ENCODE measurements at places on chromosomes 5 and 9.

- DNase-seq = no peak
Observed at GRCh38 chr5:77168879-77169244, 41.6 kb upstream of the PDE8B start.

- no peak for DNase-seq
Observed at GRCh38 chr9:111276431-111277128, 53.4 kb downstream of the OR2K2 start.

DNA sequence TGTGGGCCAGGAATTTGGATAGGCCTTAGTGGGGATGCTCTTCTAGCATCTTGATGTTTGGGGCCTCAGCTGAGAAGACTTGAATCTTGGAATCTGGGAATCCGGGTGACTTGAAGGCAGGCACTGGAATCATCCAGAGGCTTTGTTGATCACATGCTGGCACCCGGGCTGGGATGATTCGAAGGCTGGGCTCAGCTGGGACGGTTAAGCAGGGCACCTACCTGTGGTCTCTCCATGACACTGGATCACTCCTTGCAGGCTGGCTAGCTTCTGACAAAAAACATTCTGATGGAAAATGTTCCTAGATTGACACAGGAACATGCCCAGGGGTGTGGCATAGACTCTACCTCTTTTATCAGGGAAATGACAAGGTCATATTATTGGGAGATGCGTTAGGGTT is 149.1 kb downstream of the TENT4A start:
- no peak for DNase-seq

GRCh38 chr5:66828046-66828547 is 231.9 kb downstream of the MAST4 start:
- no peak for DNase-seq

GRCh38 chr5:109242518-109242917 is 167.3 kb downstream of the PJA2 start:
- DNase-seq = no peak

GRCh38 chr9:5043381-5043780 is 58.3 kb downstream of the JAK2 start:
- no peak for DNase-seq

GRCh38 chr5:69334793-69335268 is 2.2 kb upstream of the CCDC125 start:
- peak; percentile 86 for DNase-seq

DNA sequence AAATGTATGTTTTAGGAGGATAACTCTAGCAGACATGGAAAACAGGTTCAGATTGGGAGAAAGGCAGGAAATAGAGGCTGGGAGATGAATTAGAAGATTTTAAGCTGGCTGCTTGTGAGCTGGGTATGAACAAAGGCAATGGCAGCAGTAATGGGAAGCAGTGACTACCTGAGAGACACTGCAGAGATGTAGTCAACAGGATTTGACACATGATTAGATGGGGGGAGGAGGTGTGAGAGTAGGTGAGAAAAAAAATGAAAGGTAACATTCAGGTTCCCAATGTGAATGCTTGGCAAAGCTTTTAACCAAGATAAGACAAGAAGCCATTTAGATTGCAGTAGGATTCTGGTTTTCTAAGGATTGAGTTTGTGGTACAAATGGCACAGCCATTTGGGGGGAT is 22.8 kb upstream of the IFNE start:
- no peak for DNase-seq

GRCh38 chr5:103487822-103488493 is 74.6 kb downstream of the NUDT12 start:
- DNase-seq = no peak

- DNase-seq = no peak
Observed at GRCh38 chr5:115575167-115576070, 26.9 kb downstream of the TICAM2 start.

DNA sequence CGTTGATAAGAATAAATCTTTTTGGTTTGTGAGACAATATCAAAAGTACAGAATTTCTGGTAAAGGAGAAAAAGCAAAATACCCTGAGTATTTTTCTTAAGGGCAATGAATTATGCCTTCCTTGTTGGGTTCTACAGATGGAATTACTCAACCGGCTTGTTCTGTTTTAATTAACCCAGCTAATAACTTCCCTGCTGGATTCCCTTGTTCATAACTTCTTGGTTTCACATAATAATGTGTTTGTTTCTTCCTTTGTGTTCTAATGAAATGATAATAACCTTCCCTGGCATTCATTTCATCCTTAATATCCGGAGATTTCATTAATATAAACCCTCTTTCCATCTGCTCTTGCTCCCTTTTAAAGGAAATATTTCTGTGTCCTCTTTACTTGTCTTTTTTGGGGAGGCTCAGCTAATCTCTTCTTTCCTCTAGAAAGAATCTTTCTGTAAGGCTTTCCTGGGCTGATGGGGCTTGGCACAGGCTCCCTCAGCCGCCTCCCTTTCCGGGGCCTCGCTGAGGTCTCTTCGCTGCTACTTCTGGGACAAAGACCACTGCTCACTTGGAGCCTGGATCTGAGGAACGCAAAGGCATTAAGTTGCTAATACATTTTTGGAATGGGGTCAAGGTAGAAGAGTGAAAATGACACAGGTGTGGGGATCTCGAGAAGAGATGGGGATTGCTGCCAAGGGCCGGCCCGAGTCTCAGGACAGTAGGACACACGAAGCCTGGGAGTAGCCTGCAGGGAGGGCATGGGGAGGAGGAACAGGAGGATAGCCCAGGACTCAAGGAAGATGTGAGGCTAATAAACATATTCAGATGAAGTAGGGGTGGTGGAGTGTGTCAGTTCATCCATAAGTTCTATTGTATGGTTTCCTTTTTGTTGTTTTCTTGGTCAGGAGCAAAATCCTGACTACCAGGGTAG is 118.5 kb downstream of the NRG2 start:
- DNase-seq = no peak

GRCh38 chr9:81371824-81372223 is 317.5 kb downstream of the TLE1 start:
- no peak for DNase-seq

DNA sequence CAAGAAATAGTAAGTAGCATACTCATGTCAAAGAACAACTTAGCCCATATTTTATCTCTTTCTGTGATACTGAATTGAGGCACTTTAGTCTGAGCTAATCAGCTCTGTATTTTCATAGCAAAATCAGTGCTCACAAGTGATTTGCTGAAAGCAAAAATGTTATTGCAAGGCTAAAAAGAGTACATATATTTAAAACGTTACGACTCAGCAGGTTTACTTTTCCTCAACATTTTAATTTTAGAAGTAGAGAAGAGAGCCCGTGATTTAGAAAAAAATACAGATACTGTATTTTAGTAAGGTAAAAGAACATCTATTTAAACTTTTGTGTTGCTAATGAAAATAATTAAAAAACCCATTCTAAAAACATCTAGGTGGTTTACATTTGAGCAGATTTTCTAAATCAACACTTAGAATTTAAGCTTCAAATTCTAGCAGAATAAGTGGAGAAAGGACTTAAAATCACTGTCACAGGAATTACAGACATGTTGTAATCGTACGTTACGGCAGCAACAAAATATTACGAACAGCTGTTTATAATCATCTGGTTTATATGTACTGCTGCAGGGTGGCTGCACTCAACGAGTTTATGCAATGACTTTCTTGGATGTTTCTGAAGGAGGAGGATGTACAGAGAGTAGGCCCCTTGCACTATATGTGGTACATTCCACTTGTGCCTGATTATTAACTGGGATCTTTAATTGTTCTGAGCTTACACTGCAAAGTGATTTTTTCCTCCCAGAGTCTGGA is 20.1 kb downstream of the SREK1 start:
- DNase-seq = no peak

DNA sequence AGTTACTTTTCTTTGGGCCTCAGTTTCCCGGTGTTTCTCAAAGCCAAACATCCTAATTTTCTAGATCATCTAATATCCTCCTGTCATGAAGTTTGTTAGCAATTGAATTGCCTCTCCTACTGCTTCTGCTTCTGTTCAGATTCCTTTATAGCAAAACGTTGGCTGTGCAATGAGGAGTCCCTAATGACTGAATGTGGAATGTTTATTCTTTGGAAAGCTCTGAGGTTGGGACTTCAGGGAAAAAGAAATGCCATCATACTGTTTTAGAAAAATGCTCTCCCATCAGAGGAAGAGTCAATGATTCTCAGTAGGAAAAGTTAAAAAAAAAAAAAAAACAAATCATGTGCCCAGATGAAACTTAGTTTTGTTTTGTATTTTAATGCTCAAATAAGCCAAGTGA is 268.7 kb upstream of the PAPPA start:
- no peak for DNase-seq

DNA sequence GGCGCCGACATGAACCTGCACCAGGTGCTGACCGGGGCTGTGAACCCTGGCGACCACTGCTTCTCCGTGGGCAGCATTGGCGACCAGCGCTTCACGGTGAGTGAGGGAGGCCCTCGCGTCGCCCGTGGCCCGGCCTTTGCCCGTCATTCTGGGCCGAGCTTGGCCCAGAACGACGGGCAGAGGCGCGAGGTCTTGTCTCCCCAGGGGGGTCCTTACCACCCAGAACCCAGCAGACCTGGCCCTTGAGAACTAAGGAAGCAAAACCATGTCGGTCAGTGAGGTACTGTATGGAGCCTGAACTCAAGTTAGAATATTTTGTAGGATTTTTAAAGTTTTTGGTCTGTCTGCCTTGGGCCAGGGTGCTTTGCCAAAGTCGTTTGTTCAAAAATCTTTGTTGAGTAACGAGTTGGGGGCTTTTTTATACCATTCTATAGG is 691 bp downstream of the DMXL1 start:
- DNase-seq = no peak

DNA sequence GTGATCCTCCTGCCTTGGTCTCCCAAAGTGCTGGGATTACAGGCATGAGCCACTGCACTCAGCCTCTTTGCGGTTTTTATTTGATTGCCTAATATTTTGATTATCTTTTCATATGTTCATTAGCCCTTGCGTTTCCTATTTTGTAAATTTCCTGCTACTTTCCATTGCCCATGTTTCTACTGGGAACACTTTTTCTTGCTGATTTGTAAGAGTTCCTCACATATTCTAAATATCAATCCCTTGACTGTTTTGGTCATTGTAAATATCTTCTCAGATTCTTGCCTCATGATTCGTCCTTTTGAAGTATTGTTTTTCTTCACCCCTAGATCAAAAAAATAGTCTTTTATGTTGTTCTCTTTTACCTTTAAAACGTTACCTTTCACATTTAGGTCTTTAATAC is 37.9 kb upstream of the TTC1 start:
- DNase-seq = no peak

- no peak for DNase-seq
Observed at GRCh38 chr9:133494636-133495326, 15.9 kb upstream of the SLC2A6 start.

GRCh38 chr9:87075537-87075936 is 128.2 kb upstream of the GAS1 start:
- DNase-seq = no peak

- DNase-seq = no peak
Observed at GRCh38 chr5:10220248-10220647, 29.4 kb downstream of the ATPSCKMT start.

- DNase-seq = no peak
Observed at GRCh38 chr5:135008556-135008955, 25.5 kb downstream of the PITX1 start.

GRCh38 chr5:145062280-145063062 is 772.7 kb downstream of the PRELID2 start:
- no peak for DNase-seq

Data from activated naive CD4-positive, alpha-beta T cell treated with anti-CD3 and anti-CD28 coated beads, Interleukin-2, amount 10 ng/mL, durations not matched to agents 7 days and 5 days (primary cell).